ENCODE measurements at places on chromosomes 5 and 9.
A peak's percentile ranks its signal among the peaks of the same experiment; 100 is the strongest.

DNA sequence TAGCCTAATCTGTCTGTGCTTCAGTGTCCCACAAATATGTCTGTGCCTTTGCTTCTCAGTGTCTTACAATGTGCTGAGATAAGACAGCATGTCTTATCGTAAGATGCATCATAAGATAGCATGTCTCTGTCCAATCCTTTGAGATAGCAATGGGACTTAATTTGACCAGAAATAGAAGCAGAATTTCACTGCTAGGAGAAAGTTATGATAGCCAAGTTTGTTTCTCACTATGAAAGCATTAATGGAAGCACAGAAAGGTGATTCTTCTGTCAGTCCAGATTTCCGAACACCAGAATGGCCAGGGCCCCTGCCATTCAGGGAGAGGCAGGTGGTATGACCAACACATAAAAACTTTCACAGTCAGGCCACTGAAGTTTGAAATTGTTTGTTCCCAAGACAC, 111.4 kb downstream of the TRIM32 start:
- no peak for DNase-seq

DNA sequence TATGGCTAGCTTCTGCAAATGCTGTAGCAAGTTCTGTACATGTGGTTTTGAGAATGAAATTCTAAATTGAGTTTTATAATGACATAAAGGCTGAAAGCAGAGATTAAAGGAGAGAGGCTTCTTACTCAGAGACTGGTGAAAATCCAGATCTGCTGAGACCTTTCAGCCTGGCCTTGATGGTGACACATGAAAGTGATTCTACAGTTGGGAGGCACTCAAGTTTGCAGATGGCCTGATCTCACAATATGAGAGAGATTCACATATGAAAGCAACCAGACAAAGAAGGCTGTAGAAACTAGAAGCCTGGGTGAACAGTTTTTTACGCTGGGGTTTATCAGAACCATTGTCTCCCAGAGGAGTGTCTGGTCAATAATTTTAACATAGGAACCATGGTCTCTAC, 49.0 kb downstream of the RAB3C start:
- no peak for DNase-seq

DNA sequence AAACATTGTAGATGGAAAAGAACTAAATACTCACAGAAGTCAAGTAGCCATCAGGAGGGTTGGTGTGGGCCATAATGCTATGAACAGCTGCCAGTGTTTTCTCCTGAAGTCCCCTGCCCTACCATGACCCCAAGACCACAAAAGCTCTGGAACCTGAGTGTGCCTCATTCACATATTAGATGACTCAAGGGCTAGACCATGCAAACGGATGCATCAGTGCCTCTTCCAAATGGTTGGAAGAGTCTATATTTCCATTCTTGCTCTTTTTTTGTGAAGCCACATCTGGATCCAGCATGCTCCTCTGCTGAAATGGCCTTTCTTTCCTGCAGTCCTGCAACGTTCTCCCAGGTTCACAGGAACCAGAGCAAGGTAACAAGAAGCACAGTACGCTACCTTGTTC, 136.6 kb upstream of the EPB41L4A start:
- DNase-seq, result peak; percentile 65

- DNase-seq, result peak; percentile 42
Measured at GRCh38 chr9:33510262-33511183, 13.5 kb upstream of the ANKRD18B start.

DNA sequence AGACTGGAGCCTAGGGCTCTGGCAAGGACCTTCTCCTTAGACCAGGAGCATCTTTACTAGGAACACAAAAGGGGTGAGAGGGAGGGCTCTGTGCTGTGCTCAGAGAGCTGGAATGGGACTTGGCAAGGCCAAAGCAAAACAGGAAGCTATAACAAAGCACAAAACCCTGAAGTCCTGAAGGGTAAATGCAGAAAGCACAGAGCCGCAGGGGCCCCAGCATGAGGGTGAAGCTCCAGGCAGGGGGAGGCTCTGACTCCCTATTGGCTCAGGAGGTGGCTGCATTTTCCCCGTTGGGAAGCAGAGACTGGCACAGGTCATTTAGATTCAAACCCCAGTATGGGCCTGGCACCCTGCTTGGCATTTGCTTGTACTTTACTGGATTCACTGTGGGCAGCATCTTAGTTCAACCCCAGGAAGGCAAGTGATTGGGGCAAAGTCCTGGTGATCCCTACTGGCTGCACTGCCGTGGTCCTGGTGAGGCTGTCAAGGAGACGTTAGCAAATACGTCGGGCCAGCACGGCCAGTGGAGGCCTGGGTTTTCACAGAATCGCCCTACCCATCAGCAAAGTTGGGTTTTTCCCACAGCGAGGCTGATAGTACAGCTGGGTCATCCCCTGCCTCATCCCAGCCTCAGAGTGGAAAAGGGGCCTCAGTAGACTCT, 46.3 kb downstream of the GGTA1 start:
- DNase-seq, result no peak

GRCh38 chr5:133328800-133329199, 277.0 kb downstream of the HSPA4 start:
- DNase-seq, result no peak

GRCh38 chr9:119026120-119026519, 343.1 kb downstream of the BRINP1 start:
- peak; percentile 79 for DNase-seq
